ENCODE measurements at places on chromosomes 7 and 10.

DNA sequence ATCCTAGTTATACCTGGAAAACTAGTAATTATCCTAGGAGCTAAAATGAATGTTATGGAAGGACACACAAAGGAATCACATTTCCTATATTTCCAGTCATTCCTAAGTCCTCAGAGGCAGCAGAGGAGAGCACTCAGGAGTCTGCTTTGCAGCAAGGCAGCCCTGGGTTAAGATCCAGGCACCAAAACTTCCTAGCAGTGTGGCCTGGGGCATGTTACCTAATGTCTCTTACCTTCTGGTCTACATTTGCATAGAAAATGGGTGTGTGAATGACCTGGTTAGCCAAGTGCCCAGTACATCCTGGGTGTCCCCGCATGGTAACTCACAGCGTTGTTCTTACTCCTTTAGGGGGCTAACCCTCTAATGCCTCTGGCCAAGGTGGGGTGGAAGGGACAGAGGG lies 135.9 kb downstream of the TAX1BP1 start:
- DNase-seq: no peak

- DNase-seq: no peak
These were observed 69.3 kb downstream of the ABRAXAS2 start for GRCh38 chr10:124870854-124871425.

DNA sequence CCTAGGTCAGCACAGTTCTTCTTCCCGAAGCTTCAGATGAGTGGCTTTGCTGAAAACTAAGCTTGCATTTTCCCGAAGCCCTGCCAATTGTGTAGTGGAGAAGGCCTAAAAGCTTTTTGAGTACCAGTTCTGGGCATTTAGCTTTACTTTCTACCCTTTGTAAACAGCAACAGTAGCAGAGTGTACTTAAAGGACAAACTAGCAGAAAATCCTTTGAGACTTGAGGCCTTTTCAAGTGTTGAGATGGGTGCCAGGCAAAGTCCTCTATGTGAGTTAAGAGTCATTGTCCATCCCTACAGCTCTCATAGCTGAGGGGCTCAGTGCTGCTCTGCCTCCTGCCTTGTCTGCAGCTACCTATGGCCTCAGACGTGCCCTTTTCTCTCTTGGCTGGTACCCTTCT lies 368.2 kb downstream of the CCSER2 start:
- no peak for DNase-seq

DNA sequence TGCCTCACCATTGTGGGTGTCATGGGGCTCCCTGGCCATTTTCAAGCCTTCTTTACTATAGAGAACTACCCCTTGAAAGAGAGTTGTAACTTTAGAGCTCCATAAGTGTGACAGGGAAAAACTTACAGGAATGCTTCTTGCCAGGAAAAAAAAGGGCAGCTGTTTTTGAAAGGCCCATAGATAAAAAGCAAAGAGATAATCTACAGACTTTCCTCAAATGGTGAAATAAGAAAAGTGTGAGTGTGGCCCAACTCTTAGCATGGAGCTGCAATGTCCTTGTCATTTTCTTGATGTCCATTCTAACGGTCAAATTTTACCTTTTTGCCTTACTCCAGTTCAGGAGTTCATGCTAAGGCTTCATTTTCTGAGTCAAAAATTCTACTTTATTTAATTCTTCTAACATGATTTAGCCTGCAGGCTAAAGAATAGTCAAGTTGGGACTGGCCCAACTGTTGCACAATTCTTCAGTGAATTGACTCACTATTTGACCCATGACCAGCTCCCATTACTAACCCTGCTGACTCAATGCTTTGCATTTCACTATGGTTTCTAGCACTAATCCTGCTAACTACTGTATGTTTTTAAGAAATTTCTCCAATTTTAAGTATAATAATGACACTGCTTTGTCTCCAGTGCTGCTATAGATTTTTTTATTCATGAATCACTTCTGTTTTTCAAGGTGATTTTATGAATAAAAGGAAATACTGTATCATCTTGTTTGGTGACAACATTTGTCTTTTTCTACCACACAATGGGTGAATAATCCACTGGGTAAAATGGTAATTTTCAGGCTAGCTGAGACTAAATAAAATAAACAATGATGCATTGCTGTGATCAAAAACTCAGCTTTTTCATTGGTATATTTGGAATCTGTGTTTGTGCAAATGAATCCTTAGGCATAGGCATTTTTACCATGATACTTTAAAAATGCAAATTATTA lies 41.4 kb upstream of the SGCE start:
- DNase-seq: peak; percentile 81

GRCh38 chr7:148391591-148391990 lies 199.0 kb upstream of the C7orf33 start:
- DNase-seq: no peak

DNA sequence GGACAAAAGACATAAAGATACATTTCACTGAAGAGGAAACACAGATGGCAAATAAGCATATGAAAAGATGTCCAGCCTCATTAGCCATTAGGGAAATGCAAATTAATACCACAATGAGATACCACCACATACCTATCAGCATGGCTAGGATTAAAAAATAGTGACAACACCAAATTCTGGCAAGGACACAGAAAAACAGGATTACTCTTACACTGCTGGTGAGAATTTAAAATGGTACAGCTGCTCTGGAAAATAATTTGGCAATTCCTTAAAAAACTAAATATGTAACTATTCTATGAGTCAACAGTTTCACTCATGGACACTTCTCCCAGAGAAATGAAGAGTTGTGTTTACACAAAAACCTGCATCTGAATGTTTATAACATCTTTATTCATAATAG lies 121.1 kb downstream of the C10orf90 start:
- no peak for DNase-seq

DNA sequence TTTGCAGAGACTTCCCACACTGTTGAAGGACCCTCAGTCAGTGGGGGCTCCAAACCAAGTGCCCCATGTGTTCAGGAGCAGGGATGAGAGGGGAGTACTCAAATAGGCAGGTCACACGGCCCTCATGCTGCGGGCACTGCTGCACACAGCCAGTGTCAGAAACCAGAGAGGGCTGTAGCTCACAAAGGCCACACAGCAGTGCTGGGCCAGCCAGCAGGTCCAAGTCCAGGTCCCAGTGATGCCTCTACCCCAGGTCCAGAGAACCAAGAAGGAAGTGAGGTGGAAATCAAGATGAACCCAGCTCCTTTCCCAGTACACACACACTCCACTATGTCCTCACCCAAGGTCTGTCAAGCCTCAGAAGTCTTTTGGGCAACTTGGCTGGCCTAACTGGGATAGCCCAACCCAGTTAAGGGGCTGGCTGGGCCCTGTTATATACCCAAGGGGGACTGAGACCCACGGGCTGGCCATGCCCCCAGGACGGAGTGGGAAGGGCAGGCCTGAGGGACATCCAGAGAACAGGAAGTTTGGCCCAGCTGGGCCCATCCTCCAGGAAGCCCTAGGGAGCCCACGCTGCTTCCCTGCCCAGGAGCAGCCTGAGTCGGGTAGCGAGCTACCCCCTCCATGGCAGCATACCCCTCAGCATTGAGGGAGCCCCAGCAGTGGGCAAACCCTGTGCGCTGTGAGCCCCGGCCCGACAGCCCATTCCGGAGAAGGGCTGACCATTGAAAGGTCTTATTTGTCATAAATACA lies 24.3 kb downstream of the GRID1 start:
- no peak for DNase-seq

DNA sequence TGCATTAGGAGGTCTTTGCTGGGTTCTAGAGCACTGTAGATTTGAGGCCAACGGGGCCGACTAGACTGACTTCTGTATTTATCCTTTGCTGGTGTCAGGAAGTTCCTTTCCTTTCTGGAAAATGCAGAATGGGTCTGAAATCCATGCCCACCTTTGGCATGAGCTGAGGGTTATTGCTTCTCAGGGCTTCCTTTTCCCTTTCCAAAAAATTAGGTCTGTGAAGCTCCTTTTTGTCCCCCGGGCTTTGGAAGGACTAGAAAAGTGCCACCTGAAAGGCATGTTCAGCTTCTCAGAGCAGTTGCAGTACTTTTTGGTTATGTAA lies 675 bp downstream of the IL6 start:
- no peak for DNase-seq

DNA sequence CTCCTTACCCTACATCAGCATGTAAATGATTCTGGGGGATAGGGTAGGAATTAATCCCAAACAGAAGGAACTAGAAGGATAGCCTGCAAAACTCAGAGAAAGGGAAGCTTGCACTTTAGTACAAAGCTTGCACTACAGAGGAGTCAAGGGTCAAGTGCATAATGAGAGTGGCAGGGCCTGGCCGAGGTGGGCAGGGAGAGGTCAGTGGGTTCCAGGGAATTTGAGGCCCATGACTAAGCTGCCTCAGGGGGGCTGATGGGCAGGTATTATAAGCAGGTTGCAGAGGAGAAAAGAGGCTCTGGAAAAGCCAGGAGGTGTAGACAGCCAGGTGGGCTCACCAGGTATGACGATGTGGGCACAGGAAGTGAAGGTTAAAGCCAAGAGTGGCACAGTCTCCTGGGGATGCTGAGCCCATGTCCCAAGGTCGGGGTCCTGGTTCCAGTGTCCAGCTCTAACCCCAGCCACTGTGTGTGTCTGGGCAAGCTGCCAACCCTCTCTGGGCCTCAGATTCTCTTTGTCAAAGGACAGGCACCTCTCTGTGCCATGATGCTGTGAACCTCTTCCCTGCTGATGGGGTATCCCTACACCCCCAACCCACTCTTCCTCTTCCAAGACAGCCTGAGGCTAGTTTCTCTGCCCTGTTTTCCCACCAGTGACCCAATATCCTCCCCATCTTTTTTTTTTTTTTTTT lies 32.0 kb upstream of the ELN start:
- no peak for DNase-seq

DNA sequence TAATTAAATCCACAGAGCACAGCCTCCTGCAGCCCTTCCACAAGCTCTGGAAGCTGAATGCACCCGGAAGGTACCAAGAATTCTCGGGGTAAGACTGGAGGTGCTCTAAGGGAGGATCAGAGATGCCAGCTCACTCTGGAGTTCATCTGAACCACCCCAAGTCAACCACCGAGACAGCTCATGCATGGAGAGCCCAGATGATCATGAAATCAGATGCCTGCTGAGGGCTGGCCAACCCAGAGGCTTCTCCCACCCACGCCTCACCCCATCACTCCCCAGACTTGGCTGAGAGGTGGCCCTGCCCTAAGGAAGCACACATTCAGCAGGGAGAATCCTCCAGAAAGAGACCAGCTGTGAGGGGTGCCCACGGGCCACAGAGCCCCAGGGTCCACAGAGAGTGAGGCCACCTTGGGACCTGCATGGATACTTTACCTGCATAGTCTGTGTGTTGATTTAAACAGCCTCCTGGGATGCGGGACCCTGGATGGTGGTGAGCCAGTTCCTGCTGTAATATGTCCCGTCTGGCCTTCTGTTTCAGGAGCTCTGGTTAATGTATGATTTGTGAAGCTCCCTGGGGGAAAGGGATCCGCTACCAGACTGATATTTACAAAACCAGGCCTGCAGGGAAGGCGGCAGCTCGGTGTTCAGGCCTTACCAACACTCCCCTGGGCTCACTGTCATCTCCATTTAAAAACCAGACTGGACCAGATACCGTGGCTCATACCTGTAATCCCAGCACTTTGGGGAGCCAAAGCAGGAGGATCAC lies 64.9 kb downstream of the INSIG1 start:
- DNase-seq: no peak

DNA sequence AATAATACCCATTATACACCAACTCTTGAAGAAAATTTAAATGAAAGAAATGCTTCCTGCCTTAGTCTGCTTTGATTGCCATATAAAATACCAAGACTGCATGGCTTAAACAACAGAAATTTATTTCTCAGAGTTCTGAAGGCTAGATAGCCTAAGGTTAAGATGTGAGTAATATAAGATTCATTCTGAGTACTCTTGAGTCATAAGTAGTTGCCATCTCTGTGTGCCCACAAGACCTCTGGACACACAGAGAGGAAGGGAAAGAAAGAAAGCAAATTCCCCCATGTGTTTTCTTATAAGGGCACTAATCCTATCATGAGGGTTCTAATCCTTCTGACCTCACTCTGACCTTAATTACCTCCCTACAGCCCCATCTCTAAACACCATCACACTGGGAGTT lies 201.2 kb downstream of the PTN start:
- no peak for DNase-seq

DNA sequence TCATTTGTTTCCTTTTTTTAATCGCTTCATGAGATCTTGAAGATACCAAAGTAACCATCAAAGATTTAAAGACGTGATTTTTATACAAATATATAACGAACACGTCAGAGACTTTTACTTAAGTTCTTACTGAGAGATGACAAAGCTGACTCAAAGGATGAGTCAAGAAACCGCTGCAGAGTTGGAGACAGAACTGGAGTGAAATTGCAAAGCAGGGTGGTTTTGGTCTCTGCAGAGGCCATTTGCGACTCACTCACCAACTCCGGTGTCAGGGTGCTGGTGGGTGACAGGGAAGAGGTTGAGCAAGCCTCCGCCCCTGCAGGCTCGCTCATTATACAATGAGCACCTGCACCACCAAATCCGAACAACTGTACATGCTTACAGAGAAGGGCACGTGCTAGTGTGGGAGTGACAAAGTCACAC lies 75.2 kb downstream of the DNAJB6 start:
- DNase-seq: peak; percentile 65

GRCh38 chr7:74514131-74514591 lies 60.5 kb downstream of the GTF2IRD1 start:
- no peak for DNase-seq

GRCh38 chr10:132375116-132375794 lies 21.7 kb upstream of the PWWP2B start:
- no peak for DNase-seq

DNA sequence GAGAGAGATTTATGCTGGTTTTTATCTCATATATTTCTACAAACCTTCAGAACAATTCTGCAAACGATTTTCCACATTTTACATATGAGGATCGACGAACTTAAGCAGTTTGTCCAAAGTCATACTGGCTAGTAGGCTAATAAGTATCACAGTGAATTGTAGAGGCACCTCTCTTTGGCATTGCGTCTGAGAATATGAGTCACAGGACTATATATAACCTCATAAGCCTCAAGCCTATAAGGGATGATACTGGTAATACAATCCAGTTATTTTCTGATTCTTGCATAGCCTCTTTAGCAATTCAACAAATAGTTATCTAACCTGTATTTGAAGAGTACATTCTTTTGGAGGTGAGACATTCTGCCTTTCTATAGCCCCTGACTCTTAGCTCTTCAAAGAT lies 129.8 kb downstream of the GPR158 start:
- no peak for DNase-seq

GRCh38 chr7:31019509-31019908 lies 32.6 kb upstream of the ADCYAP1R1 start:
- DNase-seq: peak; percentile 19
